Progenitor cell of endocrine pancreas (in vitro differentiated cells): ENCODE measurements at places on chromosomes 12 and 14. TPM values are rescaled to one million over a fixed set of nuclear protein-coding genes. Genes with fewer than 3 reads are reported as not detected.

DNA sequence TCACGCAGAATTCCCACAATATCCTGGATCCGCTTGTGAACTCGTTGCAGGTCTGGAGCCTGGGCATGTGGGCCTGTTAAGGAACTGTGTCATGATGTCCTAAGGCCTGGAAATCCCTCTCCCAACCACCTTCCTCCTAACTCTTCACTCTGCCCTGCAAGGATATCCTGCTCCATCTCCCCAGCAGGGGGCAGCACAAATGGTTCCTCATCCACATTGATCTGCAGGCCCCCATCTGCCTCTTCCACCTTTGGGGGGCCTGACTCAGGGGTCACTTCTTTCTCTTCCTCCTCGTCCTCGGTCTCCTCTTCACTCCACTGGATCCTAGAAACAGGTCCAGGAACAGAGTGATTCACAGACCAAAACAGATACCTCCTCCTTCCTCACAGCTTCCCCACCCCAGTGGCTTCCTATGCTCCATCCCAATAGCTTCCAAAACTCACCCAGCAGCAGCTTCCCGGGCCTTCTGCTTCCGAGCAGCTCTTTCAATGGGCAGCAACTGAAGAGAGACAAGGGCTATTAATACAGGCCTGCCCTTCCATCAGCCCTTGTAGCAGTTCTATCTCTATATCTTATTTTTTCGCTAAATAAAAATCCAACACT lies 4.5 kb downstream of the NOP2 start:
- H3K27ac ChIP-seq, result peak overlapping the region; percentile 53
- DNase-seq, result peak; percentile 68
- peaks cover 45% of the 10 kb centered on the region for H3K36me3 ChIP-seq
- H3K4me3 ChIP-seq, result no peak overlapping the region
- H3K27me3 ChIP-seq, result no peaks in the 10 kb centered on the region

DNA sequence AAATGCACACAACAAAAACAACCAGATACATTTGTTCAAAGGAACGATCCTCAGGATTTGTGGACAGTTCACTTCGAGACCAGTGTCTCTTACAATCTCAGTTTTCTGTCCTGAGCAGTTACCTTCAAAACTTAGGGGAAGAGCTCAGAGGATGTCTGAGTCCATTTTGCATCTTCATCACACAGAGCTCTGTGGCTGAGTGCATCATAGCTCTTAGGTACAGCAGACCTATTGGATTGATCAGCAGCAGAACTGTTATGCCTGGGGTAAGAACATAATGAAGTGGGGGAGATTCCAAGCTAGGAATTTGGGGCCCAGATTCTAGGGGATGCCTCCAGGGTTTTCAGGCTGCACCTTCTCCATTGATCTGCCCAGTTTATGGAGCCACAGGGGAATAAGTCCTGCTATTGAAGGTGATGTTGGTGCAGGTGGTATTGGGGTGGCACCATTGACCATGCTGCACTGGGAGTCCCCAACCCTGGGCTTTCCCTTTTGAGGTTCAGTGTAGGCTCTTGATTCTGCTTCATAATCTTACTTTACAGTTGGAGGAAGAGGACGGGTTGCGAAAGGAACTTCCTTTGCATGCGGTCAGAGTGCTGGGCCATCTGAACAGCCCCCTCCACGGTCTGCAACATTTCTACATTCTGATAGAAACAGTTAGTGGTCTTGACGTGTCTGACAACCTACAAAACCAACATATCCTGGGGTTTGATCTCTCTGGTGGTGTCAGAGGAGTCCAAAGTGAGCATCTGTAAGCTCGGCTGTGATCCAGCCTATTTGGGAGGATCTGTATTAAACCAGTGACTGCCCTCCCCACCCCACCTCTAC lies 112.8 kb downstream of the CHST11 start:
- no peaks in the 10 kb centered on the region for H3K27me3 ChIP-seq
- H3K27ac ChIP-seq, result no peak overlapping the region

GRCh38 chr12:132194056-132194455 lies 49.8 kb downstream of the NOC4L start:
- no peak overlapping the region for H3K27ac ChIP-seq
- no peak for DNase-seq
- H3K4me3 ChIP-seq, result no peak overlapping the region
- peaks cover 55% of the 10 kb centered on the region for H3K27me3 ChIP-seq
- peaks cover 2% of the 10 kb centered on the region for H3K4me1 ChIP-seq

GRCh38 chr14:52695481-52696091 lies at the start of gene ERO1A:
Gene ERO1A, minus strand, starts transcription at chr14:52695558. Its CDS starts 77 bp downstream, at chr14:52695481.
- H3K4me1 ChIP-seq, result peaks cover 33% of the 10 kb centered on the region
- no peaks in the 10 kb centered on the region for H3K36me3 ChIP-seq
- peak within 1 kb of the TSS; percentile 96 for H3K27ac ChIP-seq
- no peaks in the 10 kb centered on the region for H3K27me3 ChIP-seq

- H3K4me1 ChIP-seq, result peaks cover 30% of the 10 kb centered on the region
- H3K27ac ChIP-seq, result no peak overlapping the region
- H3K36me3 ChIP-seq, result no peaks in the 10 kb centered on the region
- no peaks in the 10 kb centered on the region for H3K27me3 ChIP-seq
Measured at GRCh38 chr12:75979181-75979580, 52.4 kb downstream of the PHLDA1 start.

DNA sequence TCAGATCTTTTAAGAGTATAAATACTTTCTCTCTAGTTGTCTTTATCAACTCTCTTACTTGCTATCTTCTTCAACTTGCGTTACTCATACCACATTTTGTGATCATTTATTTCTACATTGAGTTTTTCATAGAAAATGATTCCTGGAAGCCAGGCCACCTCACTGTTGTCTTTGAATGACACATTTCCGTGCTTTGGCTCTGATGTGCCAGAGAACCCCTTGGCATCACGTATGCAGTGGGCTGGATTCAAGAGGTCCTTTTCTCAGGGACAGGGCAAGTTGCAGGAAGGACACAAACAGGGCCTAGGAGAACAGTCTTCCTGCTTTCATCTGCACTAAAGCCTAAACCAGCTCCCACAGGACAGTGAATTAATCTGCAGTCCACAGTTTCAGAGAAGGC lies 70.3 kb upstream of the PYGL start:
- peaks cover 2% of the 10 kb centered on the region for H3K27me3 ChIP-seq
- DNase-seq, result no peak

DNA sequence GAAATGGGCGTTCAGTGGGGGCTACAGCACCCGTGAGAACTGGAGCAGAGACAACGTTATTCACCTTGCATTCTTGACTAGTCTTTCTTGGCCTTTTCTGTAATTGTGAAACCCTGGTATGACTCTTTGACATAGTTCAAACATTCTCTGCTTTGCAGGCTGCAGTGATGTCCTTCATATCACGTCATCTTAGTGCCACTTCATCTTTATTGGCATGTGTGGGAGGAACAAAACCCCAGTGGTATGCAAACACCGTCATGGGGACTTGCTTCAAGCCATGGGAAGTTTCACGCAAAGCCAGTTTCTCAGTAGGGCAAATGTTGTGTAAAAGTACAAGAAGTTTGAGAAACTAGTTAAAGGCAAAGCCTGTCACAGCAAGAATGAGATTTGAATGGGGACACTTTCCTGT lies 20.2 kb upstream of the DUSP16 start:
- H3K27me3 ChIP-seq, result no peaks in the 10 kb centered on the region
- H3K27ac ChIP-seq, result no peak overlapping the region
- no peak overlapping the region for H3K4me3 ChIP-seq
- DNase-seq, result no peak
- H3K36me3 ChIP-seq, result no peaks in the 10 kb centered on the region

DNA sequence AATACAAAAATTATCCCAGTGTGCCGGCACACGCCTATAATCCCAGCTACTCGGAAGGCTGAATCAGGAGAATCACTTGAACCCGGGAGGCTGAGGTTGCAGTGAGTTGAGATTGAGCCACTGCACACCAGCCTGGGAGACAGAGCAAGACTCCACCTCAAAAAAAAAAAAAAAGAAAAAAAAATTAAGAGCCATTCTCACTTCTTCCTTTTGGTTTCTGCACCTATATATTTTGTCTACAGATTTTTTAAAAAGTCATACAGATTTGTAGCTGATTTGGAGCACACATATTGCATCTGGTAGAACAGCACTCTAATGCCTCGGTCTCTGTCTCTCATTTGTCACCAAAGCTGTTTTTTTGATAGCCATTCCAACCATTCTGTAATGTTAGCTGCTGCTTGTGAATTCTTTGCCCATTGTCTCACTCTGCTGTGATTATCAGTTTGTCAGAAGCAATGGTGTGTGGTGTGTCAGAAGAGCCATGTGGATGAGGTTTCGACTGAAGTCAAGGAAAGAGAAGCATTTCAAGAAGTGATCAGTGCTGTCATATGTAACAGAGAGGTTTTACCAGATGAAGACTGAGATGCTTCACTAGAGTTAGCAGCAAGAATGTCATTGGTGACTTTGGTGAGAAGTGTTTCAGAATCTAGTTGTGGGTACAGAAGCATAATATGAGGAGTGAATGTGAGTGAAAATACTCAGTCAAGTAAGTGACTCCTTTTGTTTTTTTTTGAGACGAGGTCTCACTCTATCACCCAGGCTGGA lies 8.7 kb upstream of the KTN1 start:
- H3K27ac ChIP-seq, result no peak overlapping the region
- H3K4me3 ChIP-seq, result no peak overlapping the region
- peaks cover 2% of the 10 kb centered on the region for H3K4me1 ChIP-seq
- no peaks in the 10 kb centered on the region for H3K27me3 ChIP-seq

DNA sequence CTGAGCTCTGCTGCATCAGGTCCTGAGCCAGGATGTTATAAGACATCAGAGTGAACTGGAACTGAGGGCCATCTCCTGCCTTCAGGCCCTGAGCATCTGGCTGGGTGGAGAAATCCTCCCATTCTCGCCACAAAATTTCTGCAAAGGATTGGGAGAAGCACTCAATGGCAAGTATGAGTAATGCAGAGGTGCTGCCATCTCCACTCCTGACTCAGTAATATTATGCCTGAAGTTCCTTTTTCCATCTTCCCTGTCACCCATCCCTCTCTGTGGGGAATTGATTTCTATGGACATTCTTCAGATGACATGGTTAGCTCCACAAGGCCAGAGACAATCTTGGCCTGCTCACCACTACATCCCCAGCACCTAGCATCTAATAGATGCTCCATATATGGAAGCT lies 4.7 kb downstream of the ANGEL1 start:
- H3K4me3 ChIP-seq, result no peak overlapping the region
- no peaks in the 10 kb centered on the region for H3K27me3 ChIP-seq
- no peak for DNase-seq
- H3K27ac ChIP-seq, result no peak overlapping the region
- H3K36me3 ChIP-seq, result peaks cover 41% of the 10 kb centered on the region

The SMCO2 gene
- total RNA-seq, result 1.4 and 1.6 TPM in 2 replicates
